HEK293T (cell line): ENCODE measurements at places on chromosomes 2 and 18.
A peak's percentile ranks its signal among the peaks of the same experiment; 100 is the strongest.

- DNase-seq, result peak; percentile 32
These were observed 29.0 kb downstream of the SERPINB5 start for GRCh38 chr18:63505566-63506335.

GRCh38 chr2:66436581-66437001 is 1.7 kb downstream of the MEIS1 start:
- no peak for DNase-seq

- no peak for DNase-seq
These were observed 614.0 kb upstream of the CRIM1 start for GRCh38 chr2:35741556-35741955.

DNA sequence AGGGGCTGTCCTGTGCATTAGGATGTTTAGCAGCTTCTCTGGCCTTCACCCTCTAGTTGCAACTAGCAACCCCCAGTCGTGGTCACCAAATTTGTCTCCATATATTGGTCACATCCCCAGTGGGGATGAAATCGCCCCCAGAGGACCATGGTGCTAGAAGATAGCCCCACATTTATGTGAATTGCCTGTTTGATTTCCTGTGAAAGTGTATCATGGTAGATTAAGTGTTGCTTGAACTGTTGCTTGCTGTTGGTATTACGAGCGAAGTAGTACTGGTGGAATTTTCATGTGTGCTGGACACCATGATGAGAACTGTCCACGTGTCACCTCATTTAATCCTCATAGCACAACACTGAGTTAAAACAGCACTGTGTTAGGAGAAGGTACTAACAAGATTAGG is 59.4 kb downstream of the TSPYL6 start:
- DNase-seq, result no peak

- DNase-seq, result no peak
These were observed 147.4 kb upstream of the REV1 start for GRCh38 chr2:99637159-99637697.

- no peak for DNase-seq
These were observed 40.6 kb downstream of the GEMIN6 start for GRCh38 chr2:38818565-38818964.

GRCh38 chr2:111705239-111705638 is 178.8 kb downstream of the ANAPC1 start:
- DNase-seq, result no peak

DNA sequence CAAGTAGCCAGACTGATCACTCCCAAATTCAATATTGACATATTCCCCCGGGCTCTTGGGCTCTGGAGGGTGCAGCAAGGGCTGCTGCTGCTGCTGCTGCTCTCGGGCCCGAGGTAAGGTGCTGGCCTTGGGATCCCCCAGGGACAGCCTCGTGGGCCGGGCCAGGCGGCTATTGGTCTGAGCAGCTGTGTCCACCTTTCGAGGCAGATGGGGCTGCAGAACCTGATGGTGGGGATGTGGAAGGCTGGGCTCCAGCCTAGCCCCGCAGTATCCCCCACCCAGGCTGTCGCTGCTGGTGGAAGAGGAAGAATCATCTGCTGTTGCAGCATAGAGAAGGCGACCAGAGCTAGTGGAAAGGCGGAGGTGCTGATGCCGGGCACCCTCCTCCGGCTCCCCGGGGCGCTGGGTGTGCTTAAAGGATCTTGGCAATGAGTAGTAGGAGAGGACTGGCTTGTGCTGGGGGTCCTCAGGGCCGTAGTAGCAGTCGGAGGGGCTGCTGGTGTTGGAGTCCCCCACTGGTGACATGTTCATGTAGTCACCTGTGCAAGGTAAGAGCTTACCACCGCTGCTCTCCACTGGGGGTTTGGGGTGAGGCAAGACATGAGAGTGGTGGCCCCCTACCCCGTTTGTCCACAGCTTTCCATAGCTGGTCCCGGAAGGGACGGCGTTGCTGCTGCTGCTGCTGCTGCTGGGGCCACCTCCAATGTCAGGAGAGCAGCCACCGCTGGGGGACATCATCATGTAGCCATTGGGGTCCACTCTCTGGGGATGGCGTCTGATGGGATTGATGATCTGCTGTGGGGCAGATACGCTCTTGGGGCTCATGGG is 3.4 kb downstream of the IRS1 start:
- DNase-seq, result no peak

GRCh38 chr2:71423817-71424420 is 29.4 kb upstream of the DYSF start:
- DNase-seq, result no peak

DNA sequence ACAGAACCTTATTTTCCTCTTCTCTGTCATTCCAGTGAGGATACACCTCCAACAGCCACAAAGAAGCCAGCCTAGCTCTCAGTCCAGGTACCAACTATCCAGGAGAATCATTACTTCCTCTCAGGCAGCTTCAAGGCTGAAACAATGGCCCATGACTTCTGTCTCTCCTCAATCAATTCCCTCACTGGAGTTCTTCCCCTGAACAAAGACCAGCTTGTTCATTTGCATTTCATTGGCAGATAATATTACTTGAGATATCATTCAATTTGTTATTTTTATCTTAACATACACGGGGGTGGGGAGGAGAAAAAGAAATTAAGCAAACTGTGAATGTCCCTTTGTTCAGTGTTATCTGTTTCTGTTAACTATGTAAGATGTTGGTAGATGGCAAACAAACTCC is 44.0 kb downstream of the CCDC141 start:
- no peak for DNase-seq

- no peak for DNase-seq
These were observed 2.6 kb downstream of the RAD51AP2 start for GRCh38 chr2:17515652-17516051.

- no peak for DNase-seq
These were observed 9.1 kb downstream of the MSTN start for GRCh38 chr2:190053426-190053825.

DNA sequence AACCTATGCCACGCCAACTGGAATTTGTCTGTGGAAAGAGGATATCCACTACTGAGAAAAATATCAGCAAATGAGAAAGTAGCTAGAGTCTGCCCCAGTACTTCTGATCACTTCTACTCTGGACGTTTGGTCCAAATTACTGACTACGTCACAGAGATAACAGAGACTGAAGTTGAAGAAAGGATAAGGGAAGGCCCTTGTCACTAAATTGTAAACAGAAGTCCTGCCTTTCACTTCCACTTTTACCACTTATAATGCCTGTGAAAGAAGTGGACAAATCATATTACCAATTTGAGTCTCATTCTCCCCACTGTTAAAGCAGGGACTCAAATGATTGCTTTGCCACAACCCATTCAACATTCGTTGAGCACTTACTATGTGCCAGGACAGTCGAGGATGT is 173.9 kb upstream of the ERBB4 start:
- DNase-seq, result no peak

- no peak for DNase-seq
These were observed 170.1 kb downstream of the RBM43 start for GRCh38 chr2:151091583-151091982.

DNA sequence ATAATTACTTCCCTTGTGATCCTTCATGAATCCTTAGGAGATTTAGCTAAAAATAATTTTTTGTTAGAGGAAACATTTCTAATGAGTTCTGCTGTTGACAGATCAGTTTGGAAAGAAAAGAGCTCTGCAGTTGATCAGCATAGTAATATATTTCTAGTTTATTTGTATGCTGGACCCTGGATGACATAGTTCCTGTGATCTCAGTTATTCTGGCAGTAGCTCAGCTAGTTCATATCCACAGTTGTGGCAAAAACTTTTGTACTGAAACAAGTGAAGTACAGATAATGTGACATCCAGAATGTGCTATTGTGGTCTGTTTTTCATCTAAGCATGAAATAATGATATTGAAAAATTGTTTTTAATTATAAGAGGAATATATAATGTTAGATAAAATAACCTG is 33.7 kb downstream of the ABI2 start:
- DNase-seq, result no peak

DNA sequence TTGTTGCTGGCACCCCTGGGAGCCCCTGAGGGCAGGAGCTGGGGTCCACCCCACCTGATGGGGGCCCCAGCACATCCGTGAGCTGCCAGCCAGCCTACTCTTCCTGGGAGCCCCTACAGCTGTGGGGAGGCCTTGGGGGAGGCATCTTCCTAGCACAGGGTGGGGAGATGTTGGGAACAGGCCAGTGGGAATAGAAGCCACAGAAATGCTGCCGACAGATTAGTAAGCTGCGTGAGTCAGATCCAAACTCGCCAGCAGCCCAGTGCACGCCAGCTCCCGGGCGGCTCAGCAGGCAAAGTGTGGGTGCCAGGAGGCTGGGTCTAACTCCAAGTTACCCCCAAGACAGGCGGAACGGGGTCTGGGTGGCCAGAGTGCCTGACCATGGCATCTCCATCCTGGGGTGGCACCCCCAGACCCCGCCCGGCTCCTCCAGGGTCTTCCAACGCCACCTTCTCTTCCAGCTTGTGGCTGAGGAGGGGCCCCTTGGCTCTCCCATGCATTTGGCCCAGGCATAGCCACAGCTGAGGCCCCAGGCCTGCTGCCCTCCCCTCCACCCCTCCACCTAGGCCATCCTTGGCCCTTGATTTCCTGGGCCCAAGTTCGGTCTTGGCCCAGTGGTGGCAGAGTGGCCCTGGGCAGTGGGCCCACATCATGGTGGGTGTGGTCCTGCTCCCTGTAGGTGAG is 15.3 kb downstream of the CROCC2 start:
- DNase-seq, result no peak

DNA sequence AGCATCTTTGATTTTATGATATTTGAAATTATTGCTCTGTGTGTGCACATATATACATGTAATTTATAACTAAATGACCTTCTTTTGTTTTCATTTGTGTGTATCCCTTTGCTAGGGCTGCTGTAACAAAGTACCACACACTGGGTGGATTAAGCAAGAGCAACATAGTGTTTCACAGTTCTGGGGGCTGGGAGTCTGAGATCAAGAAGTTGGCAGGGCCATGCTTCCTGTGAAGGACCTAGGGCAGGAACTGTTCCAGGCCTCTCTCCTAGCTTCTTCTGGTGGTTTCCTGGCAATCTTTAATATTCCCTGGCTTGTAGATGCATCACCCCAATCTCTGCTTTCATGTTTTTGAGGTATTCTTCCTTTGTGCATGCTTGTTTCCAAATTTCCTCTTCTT is 1043.9 kb downstream of the TSN start:
- DNase-seq, result no peak

DNA sequence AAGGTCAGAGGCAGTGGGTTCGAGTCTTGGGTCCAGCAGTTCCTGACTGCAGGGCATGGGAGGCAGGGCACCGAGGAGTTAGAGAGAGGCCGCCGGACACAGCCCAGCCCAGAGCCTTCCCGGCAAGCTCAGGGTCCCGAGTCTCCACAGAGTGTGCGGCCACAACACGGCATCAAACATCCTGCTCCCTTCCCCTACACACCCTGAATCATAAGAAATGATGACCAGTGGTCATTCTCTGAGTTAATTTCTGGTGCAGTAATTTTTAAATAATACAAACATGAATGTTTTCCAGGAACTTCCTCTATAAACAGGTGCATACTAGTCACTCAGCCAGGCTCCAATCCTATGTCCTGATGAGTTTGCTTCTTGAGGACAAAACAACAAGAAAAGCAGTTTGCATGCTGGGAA is 118.0 kb downstream of the PXDN start:
- no peak for DNase-seq

- no peak for DNase-seq
These were observed 72.2 kb downstream of the TFCP2L1 start for GRCh38 chr2:121212661-121213325.

GRCh38 chr2:31996571-31997150 is 14.1 kb downstream of the MEMO1 start:
- no peak for DNase-seq

DNA sequence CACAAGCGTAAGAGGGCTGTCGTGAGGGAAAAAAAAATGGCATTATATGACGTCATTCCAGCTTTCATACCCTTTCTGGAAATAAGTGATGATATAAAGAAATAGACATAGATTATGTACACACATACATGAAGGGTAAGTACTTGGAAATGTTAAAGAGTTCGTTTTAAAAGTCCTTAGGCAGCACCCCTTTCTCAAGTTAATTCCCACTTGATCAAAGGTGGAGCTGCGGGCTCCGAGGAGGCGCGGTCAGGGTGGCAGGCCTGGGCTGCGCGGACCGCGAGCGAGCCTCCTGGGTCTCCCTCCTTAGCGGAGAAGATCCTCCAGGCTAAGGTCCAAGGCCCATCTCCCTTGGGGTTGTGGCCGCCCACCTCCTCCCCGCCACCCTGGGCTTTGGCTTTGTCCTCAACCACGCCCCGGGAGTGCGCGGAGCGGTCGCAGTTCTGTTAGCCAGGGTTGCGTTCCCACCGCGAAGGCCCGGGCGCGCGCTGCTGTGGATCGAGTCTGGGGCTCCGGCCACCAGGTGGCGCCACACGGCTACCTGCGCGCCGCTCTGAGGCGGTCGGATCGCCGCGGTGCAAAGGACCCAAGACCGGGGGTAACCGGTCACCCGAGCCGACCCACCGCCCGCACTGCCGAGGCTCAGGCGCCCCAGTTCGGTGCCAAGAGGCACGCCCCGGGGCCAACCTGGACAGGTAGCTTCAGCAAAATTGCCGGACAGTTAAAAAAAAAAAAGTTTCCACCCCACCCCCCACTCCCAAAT is 66.8 kb downstream of the HNRNPLL start:
- peak; percentile 86 for DNase-seq

GRCh38 chr18:60064271-60064670 is 164.5 kb downstream of the PMAIP1 start:
- DNase-seq, result no peak

- DNase-seq, result no peak
These were observed 34.8 kb downstream of the C1D start for GRCh38 chr2:68027959-68028358.

DNA sequence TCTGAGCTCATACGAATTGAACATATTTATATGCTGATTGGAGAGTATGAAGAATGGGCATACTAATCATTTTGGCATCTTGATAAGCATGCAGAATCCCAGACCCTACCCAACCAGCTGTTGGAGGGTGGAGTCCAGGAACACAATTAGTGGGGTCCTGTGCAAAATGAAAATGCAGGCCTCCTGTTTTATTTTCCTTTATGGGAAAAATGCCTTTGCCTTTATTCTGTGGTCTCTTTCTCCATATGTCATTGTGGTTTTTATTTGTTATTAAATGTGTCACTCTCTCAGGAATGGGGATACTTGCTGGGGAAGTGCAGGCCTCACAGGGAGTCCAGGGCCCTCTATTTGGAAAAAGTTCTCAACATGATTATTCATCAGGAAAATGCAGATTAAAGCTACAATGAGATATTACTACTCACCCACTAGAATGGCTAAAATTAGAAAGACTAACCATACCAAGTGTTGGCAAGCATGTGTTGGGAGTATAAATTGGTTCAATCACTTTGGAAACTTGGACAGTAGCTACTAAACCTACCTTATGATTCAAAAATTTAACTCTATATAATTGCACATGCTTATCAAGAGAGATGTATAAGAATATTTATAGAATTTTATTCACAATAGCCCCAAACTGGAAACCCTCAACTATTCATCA is 223.1 kb upstream of the FBXO11 start:
- no peak for DNase-seq

- DNase-seq, result no peak
These were observed 395.5 kb downstream of the ALK start for GRCh38 chr2:29525921-29526320.

GRCh38 chr2:38735999-38736320 is 15.2 kb downstream of the SRSF7 start:
- DNase-seq, result no peak

DNA sequence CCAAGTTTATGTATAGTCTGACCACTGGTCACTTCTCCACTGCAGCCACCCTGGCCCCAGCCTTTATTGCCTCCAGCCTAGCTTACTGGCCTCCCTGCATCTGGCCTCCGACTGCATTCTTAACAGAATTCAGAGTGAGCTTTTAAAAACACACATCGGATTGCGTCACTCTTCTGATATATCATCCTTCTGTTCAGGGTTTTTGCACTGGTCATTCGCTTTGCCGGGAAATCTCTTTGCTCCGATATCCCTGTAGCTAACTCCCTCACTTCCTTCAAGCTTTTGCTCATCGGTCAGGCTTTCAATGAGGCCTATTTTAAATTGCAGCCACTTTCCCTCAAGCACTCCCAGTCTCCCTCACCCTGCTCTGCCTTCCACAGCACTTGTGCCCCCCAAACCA is 101.6 kb upstream of the DLX2 start:
- DNase-seq, result no peak
